ENCODE measurements at places on chromosomes 7 and 10. TPM values are rescaled to one million over a fixed set of nuclear protein-coding genes. Genes with fewer than 3 reads are reported as not detected.
A peak's percentile ranks its signal among the peaks of the same experiment; 100 is the strongest.

GRCh38 chr10:22624287-22624738, 90.1 kb downstream of the PIP4K2A start:
- DNase-seq = peak; percentile 71

Gene STK31
- not detected for total RNA-seq

GRCh38 chr7:95840953-95841950, 68.9 kb downstream of the DYNC1I1 start:
- peak; percentile 19 for DNase-seq

Gene LRRD1
- not detected for total RNA-seq

Gene PIP4K2A
- 31.3 TPM for total RNA-seq

- DNase-seq = no peak
Observed at GRCh38 chr7:97078023-97078969, 39.2 kb upstream of the SDHAF3 start.

DNA sequence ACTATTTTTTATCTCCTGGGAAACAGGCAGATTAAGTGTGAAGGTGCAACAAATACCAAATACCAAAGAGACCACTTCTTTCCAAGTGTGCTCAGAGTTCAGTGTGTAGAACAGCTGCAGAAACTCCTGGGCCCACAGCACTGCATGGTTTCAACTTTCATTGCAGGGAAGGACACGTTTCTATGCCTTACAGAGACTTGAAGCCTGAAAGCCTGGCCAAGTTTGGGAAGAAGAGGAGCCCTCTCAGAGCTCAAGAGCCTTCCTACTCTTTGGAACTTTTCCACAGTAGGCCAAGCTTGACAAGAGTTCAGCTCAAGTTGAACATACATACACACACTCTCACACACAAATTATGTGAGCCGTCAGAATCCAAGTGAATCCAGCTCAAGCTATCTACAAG, 2.5 kb downstream of the HOXA4 start:
- peak; percentile 76 for DNase-seq

DNA sequence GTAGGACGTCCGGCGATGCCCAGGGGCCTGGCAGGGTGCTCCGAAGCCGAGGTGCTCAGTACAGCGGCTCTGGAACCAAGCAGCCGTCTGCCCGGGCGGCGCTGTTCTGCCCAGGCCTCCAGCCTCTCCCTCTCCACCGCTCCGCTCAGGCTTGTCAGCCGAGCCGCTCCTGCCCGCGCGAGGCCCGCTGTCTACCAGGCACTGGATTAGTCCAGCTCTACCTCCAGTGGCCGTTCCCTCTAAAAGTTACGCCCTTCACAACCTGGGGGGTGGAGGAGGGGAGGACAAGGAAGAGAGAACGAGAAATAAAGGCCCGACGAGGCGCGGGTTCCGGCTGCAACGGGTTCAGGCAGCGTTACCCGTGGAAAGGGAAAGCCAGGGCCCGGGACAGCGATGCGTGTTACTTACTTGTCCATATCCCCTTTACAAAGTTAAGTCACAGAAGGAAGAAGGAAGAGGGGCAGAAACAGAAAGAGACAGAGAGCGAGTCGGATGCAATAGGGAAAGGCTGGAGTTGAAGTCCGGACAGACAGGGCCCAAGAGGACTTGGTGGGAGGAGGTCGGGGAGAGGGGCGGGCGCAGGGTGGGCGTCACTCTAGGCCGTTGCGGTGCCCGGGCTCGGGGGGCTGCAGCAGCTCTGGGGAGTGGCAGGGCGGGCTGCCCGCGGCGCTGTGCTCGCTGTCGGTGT, 2.8 kb downstream of the SP8 start:
- no peak for DNase-seq

- no peak for DNase-seq
Observed at GRCh38 chr7:81155654-81156373, 237.0 kb upstream of the SEMA3C start.

DNA sequence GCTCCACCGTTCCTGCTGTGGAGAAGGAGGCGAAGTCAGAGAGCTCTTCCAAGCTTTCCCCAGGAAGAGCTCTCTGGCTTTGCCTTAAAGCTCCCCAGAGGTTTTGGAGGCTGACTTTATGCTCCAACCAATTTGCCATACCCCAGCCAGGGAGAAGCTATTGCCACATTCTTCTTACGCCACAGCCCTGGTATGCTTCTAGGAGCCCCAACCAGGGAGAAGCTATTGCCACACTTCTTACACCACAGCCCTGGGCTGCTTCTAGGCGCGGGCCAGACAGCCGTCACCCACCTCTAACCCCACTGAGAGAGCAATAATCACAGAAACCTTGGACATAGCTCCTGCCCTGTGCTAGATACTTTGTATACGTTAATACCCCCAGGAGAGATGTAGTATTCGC, 951 bp downstream of the ELOVL3 start:
- DNase-seq = peak; percentile 83

Gene GIMAP8
- total RNA-seq = 0.06 TPM

DNA sequence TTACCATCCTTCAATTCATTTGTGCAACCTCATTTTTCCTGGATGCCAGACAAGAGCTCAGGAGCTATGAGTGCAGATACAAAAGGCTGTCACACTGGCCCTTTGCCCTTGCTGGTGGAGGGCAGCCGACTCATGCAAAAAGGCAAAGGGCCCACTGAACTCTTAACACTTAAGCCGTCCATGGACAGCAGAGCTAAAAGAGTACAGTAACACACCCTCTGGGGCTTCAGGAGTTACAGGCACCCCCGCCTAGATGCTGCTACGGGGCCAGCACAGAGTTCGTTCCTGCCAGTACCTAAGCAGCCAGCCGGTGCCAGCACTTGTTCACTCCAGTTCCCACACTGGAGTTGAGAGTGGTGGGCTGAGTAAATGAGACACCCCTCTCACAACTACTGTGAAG, 69.9 kb upstream of the MRLN start:
- no peak for DNase-seq

Gene CCDC146
- total RNA-seq = 0.92 TPM

Gene GTF2IRD2
- total RNA-seq = 7.8 TPM

DNA sequence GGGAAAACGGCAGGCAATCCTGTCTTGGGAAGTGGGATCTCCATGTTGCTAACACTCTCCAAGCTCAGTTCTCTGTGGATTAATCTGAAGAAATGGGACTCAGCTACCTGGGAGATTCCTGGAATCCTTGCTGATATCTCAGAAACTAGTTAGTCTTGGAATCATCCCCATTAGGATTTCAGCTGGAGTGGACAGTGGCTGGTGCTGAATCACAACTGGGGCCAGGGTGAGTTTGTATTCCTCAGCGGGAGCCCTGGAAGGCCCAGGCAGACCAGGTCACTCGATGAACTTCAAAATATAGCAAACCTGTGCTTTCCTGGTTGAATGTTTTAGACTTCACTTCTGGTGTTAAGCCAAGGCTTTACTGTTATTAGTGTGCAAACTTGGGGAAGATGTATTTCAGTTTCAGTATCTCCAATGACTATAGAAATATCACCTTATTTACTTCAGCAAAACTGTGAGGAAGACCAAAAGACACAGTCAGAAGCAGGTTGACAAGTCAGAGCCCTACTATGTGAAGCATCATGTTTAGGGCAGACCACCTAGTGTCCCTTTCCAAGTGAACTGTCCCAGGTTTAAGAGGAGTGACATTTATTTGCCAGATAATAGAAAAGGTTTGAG, 126.1 kb downstream of the AOAH start:
- no peak for DNase-seq

GRCh38 chr7:21383227-21384220, 44.4 kb upstream of the SP4 start:
- no peak for DNase-seq

- no peak for DNase-seq
Observed at GRCh38 chr7:30954914-30955313, 8.8 kb upstream of the GHRHR start.

Data from LHCN-M2 (cell line).